ENCODE measurements at places on chromosomes 5 and 9.

GRCh38 chr9:133813749-133814585 is 75.8 kb upstream of the SARDH start:
- no peak for DNase-seq

DNA sequence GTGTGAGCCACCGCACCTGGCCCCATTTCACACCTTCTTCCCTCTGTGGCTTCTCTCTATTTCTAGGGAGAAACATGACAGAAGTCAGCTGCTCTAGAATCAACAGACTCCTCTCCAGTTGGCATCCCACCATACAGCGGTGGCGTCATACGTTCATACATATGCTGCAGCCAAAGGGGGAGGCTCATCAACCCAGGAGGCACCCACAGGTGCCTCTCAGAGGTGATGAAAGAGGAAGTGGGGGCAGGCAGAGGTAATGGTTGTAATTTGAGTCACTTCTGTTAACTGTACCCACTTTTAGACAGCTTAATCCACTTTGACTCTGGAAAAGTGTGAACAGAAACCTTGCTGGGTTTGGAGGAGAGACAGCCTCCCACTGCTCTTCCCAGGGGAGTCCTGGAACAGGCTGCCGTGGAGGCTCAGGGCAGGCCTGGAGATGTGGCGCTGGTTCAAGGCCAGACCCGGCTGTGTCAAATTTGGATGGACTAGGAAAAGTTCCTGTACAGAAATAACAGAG is 47.3 kb upstream of the SUB1 start:
- DNase-seq = peak; percentile 36

- peak; percentile 68 for DNase-seq
These were observed 44.8 kb downstream of the PARP8 start for GRCh38 chr5:50711280-50711679.

- DNase-seq = no peak
These were observed 94.9 kb downstream of the HTR4 start for GRCh38 chr5:148559461-148559860.

GRCh38 chr5:66669086-66669861 is 73.1 kb downstream of the MAST4 start:
- no peak for DNase-seq

GRCh38 chr5:74020503-74020902 is 394.5 kb downstream of the ARHGEF28 start:
- DNase-seq = no peak

GRCh38 chr5:120043431-120043830 is 414.1 kb downstream of the FAM170A start:
- DNase-seq = no peak

GRCh38 chr9:38620483-38621433 is at the start of gene ANKRD18A:
TSS of gene ANKRD18A (minus strand) at chr9:38620596. CDS start at chr9:38620285, 311 bp downstream.
- peak; percentile 69 for DNase-seq

- DNase-seq = no peak
These were observed 18.9 kb downstream of the SLC22A5 start for GRCh38 chr5:132388244-132389050.

- no peak for DNase-seq
These were observed 37.2 kb downstream of the PAPPA start for GRCh38 chr9:116190637-116191396.

GRCh38 chr5:71864730-71865601 is 145.9 kb downstream of the CARTPT start:
- no peak for DNase-seq

- DNase-seq = no peak
These were observed 149.3 kb downstream of the MELK start for GRCh38 chr9:36721846-36722588.

- no peak for DNase-seq
These were observed 125.6 kb upstream of the PAPPA start for GRCh38 chr9:116027951-116028350.

GRCh38 chr5:30878296-30878695 is 315.2 kb upstream of the CDH6 start:
- no peak for DNase-seq

DNA sequence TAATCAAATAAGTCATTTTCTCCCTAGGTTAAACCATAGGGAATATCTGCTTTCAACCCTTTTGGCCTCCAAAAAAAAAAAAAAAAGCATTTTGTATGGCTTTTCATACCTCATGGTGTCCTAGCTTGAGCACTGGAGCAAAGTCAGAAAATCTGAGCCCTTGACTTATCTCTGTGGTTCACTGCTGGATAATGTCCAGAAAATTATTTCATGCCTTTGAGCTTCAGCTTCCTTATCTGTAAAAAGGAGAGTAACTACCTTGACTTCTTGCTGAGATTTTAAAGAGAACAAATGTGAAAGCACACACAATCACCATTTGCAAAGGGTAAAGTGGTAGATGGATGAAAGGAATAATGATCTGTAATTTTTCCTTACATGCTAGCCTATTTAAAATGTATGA is 165.9 kb downstream of the ALDH1A1 start:
- no peak for DNase-seq

- no peak for DNase-seq
These were observed 85.9 kb downstream of the GALNT10 start for GRCh38 chr5:154276261-154276972.

- no peak for DNase-seq
These were observed 164.5 kb downstream of the COL23A1 start for GRCh38 chr5:178425621-178426068.

DNA sequence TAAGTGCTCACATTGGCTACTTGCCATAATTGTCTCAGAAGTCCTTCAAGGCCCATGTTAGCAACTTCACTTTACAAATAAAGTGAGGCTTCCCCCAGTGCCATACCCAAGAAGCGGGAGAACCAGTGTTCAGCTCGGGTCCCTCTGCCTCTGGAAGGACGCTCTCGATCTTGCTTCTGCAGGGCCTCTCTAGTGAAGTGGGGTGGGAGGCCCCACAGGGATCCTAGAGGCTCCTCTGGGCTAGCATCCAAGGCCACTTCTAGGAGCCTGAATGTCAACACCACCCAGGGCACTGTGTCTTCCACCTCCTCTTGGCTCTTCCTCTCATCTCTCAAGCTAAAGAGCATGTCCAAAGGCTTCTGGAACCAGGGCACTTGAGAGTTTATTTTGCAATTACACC is 282.5 kb downstream of the GADD45G start:
- DNase-seq = no peak

DNA sequence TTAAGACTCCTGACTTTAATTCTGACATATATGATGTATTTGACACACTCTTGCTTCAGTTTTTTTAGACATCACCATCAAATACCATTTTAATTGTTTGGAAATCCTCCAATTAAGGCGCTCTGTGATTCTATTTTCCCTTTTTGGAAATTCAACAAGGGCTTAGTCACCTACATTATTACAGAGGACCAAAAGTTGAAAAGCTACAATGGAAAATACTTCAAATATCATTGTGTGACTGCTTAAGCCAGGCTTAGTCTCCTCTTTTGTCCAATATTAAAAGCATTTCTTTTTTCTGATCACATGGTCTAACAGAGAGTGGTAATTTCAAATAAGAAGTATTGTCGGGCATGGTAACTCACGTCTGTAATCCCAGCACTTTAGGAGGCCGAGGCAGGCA is 160.3 kb downstream of the CEMIP2 start:
- no peak for DNase-seq

- no peak for DNase-seq
These were observed 36.7 kb upstream of the ASS1 start for GRCh38 chr9:130407916-130408663.
